ENCODE measurements at places on chromosomes 11 and 22.

DNA sequence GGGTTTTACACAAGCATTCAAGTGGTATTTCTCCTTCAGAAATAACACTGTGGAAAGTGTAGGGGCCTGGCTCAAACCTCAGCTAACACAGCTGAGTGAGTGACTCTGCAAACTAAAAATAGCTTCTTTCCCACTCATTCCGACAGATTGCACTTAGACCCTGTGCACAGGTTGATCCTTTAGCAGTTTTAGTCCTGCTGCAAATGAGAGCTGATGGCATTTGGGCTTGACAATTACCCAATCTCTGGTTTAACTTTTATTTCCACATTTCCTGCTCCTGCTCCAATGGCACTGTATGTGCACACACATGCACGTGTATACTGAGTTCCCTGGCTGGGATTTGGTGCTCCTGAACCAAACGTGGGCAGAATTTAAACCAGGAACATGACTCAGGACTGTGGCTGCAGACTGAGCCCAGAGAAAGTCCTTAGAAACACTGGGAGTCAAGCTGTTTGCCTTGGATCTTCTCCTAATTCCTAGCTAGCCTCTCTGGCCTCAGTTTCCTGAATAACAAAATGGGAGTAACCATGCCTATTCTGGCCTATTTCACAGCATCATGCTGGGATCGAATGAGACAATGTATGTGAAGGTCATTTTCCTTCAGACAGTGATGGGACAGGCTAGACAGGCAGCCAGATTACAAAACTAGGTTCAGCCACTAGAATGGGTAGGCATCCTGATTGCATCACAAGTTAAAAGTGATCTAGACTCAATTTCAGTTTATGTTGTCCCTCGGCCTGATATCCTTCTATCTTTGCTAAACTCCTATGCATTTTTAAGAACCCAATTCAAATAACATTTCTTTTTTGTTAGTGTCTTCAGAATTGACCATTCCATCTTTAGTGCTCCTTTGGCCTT is 58.2 kb downstream of the SERGEF start:
- DNase-seq: no peak

- peak; percentile 35 for DNase-seq
These were observed 51.2 kb upstream of the ARHGAP20 start for GRCh38 chr11:110763249-110764011.

DNA sequence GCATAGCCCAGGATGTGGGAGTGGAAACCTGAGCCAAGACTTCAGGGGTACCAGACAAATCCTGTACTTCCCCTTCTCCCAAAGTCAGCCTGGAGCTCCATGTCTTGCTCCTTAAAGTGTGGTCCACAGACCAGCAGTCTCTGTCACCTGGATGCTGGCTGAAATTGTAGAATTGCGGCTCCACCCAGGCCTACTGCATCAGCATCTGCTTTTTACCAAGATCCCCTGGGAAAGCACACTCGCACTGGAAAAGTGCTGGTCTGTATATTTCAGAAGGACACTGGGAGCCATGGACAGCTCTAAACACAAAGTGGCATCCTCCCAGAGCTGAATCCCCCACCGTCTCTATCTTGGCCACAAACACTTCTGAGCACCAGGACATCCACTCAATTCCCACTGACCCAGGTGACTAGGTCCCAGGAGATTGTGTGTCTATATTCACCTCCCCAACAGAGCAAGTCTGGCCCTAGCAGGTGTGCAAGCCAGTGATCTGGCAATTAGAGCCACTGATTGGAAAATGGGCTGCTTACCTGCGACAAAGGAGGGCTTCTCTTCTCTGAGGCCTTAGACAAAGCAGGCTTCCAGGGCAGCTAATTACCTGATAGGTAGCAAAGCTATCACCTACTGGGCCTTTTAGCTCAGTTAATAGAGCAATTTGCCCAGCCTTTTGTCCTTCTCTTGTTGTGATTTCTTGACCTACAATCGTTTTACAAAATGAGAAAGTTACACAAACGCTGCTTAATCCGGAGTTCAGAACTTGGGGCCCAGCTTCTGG is 443.3 kb downstream of the MN1 start:
- no peak for DNase-seq

DNA sequence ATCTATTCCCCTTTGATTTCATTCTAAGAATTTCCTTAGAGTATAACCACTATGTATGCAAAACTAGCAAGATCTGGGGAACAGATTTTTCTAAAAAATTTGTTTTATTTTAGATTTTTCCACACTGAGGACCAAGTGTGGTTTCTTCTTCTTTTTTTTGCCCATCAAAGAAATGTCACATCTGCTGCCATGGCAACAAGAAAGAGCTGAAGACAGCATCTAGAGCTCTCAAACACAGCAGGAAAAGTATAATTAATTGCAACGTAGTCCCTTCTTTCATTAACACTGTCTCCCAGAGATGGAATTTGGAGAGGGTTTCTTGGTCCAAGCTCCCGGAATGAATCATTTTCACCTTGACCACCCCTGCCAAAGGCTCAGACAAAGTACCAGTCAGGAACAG is 256.7 kb upstream of the CCDC90B start:
- no peak for DNase-seq

DNA sequence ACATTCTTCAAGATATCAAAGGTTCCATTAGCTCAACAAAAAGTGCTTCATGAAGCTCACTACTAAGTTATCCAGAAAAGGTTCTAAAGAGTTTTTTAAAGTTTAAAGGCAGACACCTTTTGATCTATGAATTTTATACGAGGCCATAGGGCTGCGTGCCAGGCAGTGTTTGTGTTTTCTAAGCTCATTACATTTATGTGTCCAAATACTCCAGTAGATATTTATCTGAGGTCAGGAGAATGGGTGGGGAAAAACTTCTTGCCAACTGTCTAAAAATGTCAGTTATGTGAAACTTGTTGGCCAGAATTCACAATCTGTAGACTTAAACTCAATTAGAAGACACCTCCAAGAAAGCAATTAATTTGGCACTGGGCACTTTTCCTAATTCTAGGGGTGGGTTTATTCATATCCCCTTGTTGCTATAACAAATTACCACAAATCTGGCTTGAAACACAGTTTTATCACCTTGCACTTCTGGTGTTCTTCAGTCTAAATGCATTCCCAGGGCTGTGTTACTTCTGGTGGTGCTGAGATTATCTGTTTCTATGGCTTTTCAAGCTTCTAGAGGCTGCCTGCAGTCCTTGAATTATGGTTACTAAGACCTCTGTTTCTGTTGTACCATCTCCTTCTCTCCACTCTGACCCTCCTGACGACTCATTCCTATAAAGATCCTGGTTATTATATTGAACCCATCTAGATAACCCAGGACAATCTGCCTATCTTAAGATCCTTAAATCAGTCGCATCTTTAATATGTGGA is 1030.4 kb upstream of the CNTN5 start:
- DNase-seq: no peak

GRCh38 chr11:14774721-14775120 is 117.3 kb downstream of the CYP2R1 start:
- DNase-seq: no peak

GRCh38 chr11:2787816-2788167 is 88.0 kb upstream of the KCNQ1OT1 start:
- DNase-seq: no peak

DNA sequence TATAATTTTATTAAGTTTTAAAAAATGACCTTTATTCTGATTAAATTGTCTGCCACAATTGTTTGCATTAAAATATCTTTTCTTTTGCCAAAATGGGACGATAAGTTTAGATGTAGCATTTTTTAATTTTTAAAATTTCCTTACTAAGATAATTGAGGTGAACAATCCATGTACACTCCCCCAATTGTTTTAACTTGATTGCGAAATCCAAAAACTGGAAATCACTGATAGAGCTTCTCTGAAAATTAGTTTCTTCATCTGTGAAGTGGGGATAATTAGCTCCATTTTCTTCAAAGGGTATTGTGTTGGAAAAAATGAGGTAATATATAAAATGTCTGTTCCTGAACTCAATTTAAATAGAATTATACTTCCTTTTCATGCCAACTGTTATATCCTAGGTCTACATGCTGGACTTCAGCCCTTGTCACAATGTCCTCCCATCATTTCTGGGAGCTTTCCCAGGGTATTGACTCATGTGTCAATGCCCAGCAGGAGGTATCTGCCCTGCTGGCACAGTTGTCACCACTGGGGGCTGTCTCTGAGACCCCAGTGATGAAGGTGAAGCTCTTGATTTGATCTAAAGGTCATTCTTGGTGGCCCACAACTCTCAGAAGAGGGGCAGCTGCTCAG is 28.7 kb upstream of the NAV2 start:
- DNase-seq: no peak

GRCh38 chr11:71548120-71548519 is at the start of gene KRTAP5-9:
TSS of gene KRTAP5-9 (plus strand) at chr11:71548420. CDS start at chr11:71548658, 238 bp downstream.
- no peak for DNase-seq

GRCh38 chr22:39277142-39277607 is 32.4 kb upstream of the PDGFB start:
- peak; percentile 54 for DNase-seq

- DNase-seq: no peak
These were observed 176.1 kb downstream of the IGLL1 start for GRCh38 chr22:23403720-23404688.

DNA sequence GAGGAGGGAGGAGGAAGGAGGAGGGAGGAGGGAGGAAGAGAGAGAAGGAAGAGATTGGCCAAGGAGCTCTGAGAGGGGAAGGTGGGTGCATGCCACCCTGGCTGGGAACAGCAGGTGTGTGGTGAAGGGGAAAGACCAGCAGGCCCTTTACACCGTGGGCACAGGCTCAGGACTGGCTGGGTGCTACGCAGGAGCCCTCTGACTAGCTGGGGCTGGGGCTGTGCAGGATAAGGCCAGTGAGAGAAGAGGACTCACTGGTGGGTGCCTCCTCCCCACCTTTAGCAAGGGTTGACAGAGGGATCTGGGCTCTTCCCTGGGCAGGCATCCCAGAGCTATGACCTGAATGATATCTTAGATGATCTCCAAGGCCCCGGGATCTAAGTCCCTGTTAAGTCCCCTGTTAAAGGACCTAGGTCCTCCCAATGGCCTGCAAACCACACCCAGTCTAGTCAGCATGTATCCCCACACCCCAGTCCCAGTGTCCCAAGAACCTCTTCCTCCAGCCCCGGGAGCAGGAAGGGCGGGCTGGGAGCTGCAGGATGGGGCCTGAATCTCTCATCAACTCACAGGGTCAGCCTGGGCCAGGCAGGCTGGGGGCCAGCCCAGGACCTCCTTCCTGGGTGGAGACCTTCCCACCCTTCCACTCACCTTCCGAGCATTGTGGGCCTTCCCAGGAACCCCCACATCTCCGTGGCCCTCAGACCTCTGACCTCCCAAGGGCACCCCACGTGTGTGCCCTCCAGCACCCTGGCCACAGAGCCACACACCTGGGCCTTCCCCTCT is 55.4 kb downstream of the CDKN1C start:
- DNase-seq: no peak

Data from non-pigmented ciliary epithelial cell (primary cell).